ENCODE measurements at places on chromosomes 2 and 18.
A peak's percentile ranks its signal among the peaks of the same experiment; 100 is the strongest.

DNA sequence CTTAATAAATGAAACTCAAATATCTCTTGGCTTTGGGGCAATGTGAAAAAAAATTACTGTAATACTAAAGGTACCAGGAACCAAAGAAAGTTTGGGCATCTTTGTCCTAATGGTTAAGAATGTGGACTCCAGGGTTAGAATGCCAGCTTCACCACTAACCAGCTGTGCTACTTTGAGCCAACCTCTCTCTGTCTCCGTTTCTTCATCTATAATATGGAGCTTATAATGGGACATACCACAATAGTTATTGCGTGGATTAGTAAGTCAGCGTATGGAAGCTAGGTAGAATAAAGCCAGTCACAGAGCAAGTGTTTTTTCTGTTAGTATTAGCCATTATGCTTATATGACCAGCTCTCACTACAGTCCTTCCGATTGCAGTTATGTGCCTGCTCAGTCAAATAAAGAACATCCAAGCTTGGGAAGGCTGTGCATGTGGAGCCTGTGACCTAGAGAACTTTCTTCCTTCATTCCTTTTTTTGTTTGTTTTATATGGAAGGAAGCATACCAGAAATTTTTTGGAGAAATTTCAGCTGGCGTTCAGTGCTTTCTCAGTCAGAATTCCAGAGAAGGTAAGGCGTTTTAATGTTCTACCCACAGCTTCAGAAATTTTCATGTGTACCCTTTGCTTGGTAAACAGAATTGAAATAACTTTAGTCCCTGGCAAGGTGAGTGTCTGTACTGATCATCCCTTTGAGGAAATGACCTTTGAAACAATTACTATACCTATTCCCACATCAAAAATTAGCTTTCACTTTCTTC is 114.0 kb upstream of the RND3 start:
- no peak for DNase-seq

DNA sequence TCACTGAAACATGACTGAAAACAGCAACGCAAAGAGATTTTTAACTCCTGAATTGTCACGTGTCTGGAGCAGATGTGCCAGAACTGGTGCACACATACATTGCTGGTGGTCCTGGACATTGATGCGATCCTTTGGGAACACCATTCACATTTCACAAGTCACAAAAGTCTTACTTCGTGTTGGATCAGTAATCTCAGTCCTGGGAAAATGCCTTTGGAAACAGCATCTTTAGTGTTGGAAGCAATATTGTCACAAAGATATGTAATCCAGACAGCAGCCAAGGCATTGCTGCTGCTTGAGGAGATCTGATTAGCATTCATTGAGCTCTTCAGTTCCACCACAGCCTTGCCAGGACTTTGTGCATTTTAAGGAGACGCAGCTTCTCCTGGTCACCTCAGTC is 126.2 kb upstream of the SH3BP4 start:
- DNase-seq: no peak

GRCh38 chr2:105329561-105330495 is at the start of gene TGFBRAP1:
Gene TGFBRAP1, minus strand, starts transcription at chr2:105329735. Its CDS starts 21,434 bp downstream, at chr2:105308301.
- peak; percentile 33 for DNase-seq

- DNase-seq: no peak
These were observed 141.9 kb downstream of the MYCN start for GRCh38 chr2:16082276-16082675.
